ENCODE measurements at places on chromosomes 6 and 20.

DNA sequence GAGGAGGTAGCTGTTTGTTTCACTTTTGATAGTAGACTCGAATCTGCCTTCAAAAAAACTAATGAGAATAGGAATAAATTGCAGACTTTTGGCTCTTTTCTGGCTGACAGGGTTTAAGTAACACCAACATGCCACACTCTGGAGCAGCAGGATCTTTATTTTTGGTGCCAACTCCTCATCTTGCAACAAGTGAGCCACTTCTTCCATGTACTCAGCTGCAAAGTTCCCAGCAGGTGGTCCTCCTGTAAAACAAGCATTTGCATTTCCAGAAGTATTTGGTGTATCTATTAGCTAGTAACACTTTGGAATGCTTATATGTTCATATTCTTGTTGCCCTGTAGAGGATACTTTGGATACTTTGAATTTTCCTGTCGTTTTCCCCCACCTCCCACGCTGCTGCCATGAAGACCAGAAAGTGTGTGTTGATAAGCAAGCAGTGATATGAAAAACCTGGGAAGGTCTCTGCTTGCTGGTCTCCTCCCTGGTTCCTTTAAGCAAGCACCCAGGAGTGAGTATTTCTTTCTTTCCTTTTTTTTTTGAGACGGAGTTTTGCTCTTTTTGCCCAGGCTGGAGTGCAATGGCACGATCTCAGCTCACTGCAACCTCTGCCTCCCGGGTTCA lies 1.0 kb downstream of the ARMH2 start:
- DNase-seq = no peak

DNA sequence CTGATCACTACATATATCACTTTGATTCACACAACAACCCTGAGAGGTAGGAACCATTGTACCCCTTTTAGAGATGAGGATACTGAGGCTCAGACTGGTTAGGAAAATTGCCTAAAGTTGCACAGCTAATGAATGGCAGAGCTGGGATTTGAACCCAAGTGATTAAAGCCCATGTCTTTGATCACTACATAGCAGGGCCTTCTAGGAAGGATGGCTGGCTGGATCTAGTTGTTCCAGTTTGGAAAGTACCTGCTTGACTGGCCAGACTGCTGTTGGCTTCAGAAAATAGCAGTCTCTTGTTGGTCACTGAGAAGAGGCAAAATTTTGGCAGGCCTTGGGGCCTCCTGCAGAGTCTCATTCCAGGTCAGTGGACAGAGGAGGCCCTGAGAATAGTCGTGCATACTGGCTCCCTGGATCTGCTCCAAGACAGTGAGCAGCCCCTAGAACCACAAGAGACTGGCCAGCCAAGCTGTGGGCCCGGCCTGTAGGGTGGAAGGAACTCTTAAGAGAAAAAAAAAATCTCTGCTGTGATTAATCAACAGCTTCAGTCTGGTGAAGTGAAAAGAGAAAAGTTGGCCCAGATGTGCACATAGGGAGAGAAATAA lies 17.5 kb downstream of the PPARD start:
- DNase-seq = no peak

- DNase-seq = no peak
Measured at GRCh38 chr6:42424906-42425474, 26.7 kb downstream of the TRERF1 start.

DNA sequence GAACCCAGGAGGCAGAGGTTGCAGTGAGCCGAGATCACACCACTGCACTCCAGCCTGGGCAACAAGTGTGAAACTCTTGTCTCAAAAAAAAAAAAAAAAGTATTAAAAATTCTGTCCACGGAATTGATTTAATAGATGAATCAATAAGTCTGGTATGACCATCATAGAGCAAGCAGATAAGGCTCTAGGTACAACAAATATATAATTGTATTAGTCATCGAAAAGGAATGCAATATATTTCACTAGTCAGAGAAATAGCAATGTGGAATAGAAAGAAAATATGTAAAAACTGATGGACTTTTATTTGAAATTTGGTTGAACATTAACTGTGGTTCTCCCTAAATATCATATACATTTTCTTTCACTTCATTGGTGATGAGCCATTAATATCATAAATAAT lies 476.8 kb upstream of the AGPAT4 start:
- no peak for DNase-seq

DNA sequence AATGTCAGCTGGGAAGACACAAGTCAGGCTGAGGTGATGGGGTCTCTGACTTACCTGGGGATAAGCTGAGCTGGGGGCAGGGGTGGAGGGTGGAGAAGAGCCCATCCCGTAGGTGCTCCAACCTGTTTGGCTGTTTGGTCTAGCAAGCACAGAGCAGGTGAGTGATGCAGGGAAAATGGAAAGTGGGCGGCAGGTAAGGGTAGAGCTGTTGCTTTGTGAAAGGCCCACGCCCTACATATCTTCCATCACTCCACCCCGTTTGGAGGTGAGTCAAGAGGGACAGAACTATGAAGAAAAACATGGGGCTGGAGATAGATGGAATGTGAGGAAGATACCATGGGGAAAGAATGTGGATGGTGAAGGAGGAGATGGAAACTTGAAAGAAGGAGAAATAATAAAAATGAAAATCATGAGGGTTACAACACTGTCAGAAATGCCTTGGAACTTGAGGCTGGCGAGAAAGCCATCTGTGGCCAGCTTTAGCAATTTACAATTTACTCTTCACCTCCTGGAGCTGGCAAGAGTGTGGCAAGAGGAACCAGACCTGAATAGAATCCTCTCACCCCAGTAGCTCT lies 1.3 kb downstream of the LY6G6C start:
- DNase-seq = no peak

DNA sequence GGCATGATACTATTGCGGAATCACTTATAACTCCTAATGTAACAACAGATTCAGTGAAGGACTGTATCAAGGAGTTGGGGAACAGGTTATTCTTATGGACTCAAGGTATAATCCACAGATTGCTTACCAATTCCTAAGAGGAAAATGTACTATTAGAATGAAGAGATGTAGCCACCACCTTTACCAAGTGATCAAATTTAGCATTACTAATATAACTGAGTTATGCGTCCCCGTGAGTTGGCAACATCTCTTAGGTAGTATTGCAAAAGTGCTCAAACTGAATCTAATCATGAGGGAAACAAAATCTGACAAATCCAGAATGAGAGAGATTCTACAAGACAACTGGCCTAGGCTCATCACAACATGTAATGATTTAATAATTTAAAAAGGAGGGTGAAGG lies 777 bp upstream of the SNRNP48 start:
- DNase-seq = no peak

- DNase-seq = no peak
Measured at GRCh38 chr6:1605004-1605892, 4.5 kb upstream of the FOXC1 start.

DNA sequence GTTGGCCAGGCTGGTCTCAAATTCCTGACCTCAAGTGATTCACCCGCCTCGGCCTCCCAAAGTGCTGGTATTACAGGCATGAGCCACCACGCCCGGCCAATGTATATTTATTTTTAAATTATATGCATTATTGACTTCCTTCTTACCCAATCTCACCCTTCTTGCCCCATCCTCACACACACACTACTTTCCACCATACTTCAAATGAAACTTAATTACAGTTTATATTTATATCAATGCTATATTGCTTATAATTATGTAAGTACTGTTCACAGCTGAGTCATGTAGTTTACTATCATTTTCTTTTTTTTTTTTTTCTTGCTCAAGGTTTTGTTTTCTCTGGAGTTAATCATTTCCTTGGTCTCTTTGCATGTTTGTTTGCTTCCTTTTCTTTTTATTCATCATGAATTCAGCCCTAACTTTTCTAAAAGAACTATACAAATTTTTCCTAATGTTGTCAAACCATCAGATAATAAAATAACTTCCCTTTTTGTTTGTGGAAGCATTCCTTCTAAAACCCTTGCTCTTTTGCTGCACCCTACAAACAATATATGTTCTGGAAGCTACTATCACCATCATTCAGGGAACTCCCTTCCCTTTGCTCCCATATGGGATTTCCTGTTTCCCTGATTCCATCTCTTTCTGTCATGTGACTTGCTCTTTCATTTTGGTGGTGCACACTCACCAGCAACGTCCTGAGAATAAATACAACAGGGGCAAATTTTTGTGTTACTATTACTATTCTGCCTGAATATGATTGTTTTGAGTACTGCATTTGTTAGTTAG lies 201.7 kb upstream of the SASH1 start:
- no peak for DNase-seq

GRCh38 chr20:13545790-13546189 lies 92.9 kb downstream of the TASP1 start:
- no peak for DNase-seq

DNA sequence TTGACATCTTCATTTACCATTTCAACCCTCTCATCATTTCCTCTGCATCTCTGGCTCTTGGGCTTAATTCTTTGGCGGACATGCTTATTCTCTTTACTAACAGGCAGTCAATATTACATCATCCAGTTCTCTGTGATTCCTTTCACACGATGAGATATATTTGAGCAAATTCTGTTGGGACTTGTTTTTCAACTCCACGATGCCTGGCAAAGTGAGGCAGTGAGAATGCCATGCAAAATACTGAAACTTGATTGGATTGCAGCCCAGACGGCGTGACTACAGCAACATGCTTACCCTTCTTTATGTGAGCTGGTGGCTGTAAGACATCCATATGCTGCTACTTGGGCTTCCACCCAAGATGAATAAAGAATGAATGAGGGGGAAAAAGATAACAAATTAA lies 101.7 kb upstream of the SPACA1 start:
- no peak for DNase-seq
